GM12864 (cell line): ENCODE measurements at places on chromosomes 11 and 22.

DNA sequence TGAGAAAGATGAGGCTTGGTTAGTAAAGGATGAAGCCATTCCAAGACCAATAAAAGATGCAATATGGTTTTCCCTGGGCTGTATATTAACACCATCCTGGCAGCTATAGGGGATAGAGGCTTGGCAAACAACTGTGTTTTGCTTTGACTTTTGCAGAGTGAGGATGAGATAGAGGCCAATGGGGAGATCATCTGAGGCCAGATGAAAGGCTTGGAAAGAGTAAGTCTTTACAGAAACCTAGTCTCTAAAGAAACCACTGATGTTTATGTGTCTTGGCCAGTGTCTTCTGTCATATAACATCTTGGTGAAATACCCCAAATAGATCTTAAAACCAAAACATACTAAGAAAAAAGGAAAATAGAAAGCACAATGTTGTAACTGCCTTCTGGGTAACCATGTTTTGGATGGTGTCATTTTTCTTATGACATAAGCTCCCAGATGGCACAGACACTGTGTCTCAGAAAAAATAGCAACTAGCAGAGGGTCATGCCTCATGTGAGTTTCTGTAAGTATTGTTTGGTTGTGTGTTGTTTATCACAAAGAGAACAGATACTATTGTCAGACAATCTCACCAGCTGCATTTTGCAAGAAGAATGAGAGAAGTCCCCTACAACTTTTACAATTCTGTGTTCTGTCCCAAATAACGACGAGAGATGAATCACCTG, 305.4 kb downstream of the ST3GAL4 start:
- DNase-seq, result no peak

- DNase-seq, result no peak
Measured at GRCh38 chr11:36268337-36268985, 20.8 kb downstream of the COMMD9 start.

DNA sequence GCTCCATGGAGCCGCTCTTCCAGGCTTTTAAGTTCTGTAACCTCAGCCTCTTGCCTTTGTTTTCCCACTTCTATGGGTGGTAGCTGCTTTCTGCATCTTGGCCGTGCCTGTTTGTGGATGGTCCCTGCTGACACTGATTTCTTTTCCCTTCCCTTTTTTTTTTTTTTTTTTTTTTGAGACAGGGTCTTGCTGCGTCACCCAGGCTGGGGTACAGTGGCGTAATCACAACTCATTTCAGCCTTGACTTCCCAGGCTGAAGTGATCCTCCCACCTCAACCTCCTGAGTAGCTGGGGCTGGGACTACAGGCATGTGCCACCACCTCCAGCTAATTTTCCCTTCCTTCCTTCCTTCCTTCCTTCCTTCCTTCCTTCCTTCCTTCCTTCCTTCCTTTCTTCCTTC, 57.7 kb upstream of the EP300 start:
- no peak for DNase-seq

DNA sequence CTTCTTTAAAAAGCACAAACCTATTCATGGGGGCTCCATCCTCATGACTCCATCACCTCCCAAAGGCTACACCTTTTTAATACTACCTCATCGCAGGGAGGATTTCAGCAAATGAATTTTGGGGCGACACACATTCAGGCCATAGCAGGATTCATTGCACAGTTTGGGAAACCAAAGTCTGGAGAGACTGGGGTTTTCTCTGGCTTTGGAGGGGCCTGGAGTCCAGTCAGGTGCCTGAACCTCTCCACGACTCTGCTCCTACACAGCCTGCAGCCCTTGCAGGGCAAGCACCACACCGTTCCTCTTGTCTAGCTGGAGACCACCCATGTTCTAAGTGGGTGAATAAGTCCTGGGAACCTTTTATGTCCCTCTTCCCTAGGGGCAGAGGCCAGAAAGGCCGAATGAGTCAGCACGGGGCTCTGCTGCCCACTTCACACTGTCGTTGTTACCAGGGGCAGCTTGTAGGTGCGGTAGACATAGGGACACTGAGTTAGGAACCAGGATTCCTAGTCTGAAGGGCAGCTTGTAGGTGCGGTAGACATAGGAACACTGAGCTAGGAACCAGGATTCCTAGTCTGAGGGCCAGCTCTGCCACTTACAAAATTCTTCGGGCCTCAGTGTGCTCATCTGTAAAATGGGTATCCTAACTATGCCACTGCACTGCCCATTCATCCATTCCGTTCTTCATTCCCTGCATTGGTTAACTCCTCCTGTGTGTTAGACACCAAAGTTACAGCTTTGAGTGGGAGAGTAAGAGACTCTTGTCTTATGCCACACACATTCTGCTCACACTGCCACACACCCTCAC, 251.7 kb upstream of the B3GAT1 start:
- no peak for DNase-seq

DNA sequence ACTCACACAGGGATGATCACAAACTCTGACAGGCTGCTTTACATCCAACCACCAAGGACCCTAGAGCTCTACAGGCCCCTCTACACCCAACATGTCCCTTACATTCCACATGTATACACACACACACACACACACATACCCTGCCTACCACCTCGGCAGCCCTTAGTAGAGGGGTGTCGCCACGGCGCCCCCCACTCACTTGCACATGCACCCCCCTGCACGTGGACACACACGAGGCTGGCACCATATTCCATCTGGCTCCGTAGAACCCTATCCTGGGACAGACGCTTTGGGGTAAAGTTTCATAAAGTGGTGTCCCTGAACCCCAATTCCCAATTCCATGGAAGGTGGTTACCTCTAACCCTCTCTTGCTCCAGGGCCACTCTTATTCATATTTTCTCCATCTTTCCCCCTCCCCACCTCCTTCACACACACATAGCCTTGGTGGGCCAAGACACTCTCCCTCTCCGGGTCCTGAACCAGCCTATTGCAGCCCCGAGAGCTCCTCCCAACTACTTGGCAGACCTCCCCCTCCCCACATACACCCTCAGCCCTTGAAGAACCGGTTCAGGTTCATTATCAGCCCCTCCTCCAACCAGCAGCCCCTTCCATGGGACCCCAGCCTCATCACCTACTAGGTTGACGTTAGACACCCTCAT, 809 bp downstream of the PDE2A start:
- no peak for DNase-seq

- DNase-seq, result no peak
Measured at GRCh38 chr11:88418508-88418907, 81.0 kb upstream of the CTSC start.

DNA sequence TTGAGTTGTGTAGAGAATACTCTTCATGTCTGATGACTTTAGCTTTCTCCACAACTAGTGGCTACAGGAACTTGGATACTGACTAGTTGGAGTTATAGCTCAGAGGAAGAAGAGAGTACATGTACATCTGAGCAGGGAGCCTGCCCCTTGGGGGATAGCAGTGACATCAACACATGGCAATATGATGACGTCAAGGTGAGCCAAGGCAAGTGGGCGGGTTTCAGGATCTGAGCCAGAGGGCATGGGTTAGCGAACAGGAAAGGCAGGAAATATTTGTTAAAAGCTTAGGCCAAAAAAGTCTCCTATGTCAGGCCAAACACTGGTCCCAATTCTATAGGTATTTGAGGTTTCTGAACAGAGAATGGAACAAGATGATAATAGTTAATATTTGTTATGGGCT, 42.0 kb upstream of the HORMAD2 start:
- DNase-seq, result no peak

- no peak for DNase-seq
Measured at GRCh38 chr11:1990872-1991578, 6.6 kb downstream of the H19 start.

DNA sequence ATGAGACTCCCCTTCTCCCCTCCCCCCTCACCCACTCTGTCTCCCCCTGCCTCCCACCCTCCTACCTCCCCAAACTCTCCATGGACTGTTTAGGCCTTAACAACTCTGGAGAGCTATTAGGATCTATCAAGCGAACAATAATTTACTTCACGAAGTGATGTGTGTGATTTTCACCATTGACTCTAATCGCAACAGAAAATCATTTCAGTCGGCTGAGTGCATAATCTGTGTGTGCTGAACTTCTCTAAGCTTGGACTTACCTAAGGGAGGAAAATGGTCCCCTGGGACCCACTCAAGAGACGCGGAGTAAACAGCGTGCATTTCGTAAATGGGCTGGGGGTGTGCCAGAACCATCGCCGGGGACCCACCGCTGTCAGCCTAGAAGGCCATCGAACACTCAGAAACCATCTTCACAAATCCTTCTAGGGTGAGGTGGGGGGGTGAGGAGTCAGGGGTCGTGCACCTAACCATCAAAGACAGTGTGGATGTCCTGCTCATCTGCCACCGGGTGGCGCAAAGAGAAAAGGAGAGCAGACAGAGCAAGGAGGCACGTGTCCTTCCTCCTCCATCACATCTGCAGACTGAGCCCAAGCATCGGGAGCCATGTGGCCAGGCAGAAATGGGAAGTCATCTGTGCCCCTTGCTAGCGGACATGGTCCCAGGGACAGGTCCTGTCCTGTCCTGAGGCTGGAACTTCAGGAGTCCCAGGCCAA, 62.1 kb upstream of the NUP50 start:
- peak; percentile 7 for DNase-seq

GRCh38 chr11:10727146-10727851, 23.7 kb upstream of the CTR9 start:
- DNase-seq, result no peak

DNA sequence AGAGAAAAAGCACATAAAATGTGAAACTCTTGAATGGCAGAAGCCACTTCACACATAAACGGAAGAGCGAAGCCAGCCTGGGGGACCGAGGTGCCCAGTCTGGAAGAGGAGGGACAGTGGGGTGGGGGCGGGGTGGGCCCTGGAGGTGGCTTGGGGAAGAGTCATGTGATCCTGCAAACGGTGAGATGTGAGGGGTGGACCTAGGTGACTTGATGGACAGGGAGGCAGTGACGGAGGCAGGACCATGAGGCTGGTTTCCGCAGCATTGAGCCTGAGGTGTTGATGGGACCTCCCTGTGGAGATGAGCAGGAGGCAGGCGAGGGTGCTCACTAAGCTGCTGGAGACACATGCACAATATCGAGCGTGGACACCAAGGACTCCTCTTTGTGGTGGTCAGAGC, 16.8 kb downstream of the ZDHHC24 start:
- no peak for DNase-seq

GRCh38 chr22:43050995-43051394, 36.0 kb upstream of the PACSIN2 start:
- DNase-seq, result no peak

- DNase-seq, result no peak
Measured at GRCh38 chr11:2390091-2390724, 10.3 kb upstream of the TSSC4 start.
